ENCODE measurements at places on chromosomes 11 and 22.
A peak's percentile ranks its signal among the peaks of the same experiment; 100 is the strongest.

- no peak for DNase-seq
Measured at GRCh38 chr11:84322211-84322610, 1036.0 kb upstream of the CCDC90B start.

DNA sequence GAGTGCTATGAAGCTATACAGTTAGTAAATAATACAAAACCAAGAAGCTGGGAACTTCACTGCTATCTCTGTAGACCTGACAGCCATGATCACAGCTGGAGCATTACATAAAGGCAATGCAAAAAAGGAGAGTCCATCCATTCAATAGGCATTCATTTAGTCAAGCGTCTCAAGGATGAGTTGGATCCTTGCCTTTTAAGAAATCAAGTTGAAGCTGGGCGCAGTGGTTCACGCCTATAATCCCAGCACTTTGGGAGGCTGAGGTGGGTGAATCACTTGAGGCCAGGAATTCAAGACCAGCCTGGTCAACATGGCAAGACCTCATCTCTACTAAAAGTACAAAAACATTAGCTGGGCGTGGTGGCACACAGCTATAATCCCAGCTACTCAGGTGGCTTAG, 48.1 kb upstream of the ALKBH3 start:
- no peak for DNase-seq

DNA sequence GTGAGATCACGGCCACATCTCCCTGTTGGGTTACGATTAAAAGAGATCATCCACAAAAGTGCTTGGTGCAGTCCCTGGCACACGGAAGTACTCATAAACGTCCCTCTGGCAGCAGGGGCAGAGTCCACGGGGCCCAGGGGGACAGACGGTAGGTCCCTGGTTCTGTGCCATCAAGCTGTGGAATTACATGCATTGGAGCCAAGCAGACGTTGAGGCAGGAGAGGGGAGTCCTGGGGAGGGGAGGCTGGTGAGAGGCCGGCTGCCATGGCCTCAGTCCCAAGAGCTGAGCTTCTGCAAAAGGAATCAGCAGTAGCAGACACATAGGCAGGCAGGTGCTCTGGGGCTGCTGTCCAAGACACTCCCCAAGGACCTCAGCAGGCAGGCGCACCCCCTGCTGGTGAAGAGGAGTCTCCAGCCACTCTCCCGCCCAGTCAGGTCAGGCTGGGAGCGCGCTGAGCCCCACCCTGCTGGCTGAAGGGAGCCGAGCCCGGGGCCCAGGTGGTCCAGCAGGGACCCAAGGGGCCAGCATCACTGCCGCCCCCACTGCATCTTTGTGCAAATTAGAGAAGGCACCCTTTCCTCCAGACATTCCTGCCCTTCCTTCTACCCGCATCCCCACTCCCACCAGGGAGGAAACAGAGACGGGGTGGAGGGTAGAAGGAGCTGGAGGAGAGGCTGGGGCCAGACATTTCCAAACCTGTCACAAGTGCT, 7.6 kb upstream of the KCTD17 start:
- peak; percentile 9 for DNase-seq

DNA sequence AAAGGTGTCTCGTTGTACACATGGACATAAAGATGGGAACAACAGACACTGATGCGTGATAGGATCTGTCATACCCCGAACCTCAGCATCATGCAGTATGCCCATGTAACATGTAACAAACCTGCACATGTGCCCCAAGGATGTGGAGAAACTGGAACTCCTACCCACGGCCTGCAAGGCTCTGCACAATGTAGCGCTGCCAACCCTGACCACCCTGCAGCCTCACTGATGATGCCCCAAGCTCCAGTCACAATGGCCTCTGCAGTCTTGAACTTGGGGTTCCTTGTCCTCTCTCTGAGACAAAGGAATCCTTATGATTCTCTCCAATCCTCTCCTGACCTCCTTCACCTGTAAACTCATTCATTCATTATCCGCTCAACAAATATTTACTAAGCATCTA, 14.2 kb downstream of the LMO1 start:
- no peak for DNase-seq

DNA sequence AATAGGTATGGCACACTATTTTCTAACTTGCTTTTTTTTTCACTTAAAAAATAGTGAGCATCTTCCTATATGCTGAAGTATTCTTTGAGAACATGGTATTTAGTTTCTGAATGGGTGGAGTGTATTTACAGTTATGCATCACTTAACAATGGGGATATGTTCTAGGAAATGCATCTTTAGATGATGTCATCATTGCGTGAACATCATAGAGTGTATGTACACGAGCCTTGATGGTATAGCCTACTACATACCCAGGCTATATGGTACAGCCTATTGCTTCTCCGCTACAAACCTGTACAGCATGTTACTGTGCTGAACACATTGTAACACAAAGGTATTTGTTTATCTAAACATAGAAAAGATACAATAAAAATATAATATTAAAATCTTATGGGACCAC, 124.3 kb upstream of the ASPHD2 start:
- no peak for DNase-seq

DNA sequence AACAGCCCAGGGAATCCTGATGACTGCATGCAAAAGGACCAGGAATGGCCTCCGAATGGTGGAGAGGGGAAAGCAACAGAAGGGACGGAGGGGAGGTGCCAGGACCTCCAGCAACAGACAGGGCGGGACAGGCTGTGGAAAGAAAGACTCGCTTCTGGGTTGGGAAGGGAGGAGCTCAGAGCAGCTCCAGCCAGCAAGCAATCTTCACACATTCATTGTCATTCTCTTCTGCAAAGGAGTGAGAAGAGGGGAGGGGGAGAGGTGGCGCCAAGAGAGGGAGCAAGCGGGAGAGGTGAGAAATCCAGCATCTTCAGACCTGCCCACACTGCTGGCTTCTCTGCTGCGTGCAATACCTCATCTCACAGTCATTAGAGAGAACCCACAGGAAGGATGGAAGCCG, 509.0 kb downstream of the BUD13 start:
- no peak for DNase-seq

GRCh38 chr22:45317551-45318167, 7.9 kb downstream of the FAM118A start:
- DNase-seq, result no peak

DNA sequence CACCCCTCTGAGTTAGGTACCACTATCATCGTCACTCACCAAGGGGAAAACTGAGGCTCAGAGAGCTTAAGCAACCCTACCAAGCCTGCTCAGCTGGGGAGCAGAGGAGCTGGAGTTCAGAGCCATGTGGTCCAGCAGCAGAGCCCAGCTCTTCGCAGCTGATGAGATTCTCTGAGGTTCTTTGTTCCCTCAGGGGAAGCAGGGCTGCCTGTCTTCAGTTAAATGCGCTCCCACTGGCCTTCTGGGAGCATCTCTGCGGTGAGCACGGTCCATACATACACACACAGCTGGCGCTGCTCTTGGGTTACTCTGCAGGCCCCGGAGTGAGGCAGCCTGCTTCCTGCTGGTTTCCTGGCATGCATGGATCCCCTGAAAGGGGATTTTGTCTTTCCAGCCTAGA, 5.2 kb upstream of the PTGDR2 start:
- DNase-seq, result no peak

DNA sequence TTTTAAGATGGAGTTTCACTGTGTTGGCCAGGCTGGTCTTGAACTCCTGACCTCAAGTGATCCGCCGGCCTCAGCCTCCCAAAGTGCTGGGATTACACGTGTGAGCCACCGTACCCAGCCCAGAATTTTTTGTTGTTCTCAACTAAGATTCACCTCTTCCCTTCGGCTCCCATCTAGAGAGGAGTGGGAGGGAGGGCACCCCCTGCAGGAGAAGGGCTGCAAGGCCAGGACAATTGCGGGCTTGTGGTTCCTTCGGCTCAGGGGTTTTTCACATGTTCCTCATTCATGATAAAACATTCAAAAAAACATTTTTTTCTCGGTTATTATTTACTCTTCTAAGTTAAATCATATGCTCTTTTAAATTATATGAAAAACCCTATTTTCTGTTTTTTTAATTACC, 201.1 kb upstream of the LRRC4C start:
- DNase-seq, result no peak

DNA sequence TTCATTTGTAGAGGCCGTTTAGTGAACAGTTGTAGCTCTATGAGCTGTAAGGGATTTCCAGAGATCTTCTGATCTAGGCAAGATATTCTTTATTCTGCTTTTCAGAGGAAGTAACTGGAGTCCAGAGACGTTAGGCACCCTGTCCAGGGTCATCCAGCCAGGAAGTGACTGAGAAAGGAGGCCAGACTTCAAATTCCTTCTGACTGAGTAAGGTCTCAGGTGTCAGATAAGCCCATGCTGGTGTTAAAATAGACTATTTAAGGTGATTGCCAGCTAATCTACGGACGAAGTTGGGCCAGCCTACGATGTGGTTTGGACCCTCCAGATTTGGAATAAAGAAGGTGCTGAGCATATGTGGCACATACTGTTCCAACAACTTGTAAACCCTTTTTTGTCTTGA, 54.6 kb downstream of the GRIK4 start:
- no peak for DNase-seq

GRCh38 chr11:128790196-128790595, 76.9 kb downstream of the KCNJ1 start:
- DNase-seq, result no peak

DNA sequence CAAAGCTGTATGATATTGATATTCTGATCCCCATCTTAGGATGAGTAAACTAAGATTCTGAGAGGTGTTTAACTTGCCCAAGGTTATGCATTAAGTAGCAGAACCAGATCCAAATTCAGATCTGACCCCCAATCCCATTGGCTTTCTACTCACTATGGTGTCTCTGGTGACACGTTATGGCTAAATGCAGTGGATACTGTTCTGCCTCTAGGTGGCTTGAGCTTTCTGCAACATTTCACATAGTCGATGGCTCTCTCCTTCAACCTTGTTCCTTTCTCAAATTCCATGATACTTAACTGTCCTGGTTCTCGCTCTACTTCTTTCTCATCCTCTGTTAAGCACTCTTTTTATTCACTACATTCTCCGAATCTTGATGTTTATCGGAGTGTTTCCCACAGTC, 9.4 kb downstream of the C11orf97 start:
- DNase-seq, result no peak

GRCh38 chr22:32961497-32961896, 96.7 kb downstream of the SYN3 start:
- no peak for DNase-seq

- DNase-seq, result no peak
Measured at GRCh38 chr11:78868563-78868962, 293.9 kb upstream of the NARS2 start.

GRCh38 chr11:91538065-91538464, 686.6 kb upstream of the FAT3 start:
- DNase-seq, result no peak

- DNase-seq, result peak; percentile 36
Measured at GRCh38 chr11:17063171-17064002, 14.1 kb downstream of the RPS13 start.

- DNase-seq, result no peak
Measured at GRCh38 chr22:49773531-49773930, 54.1 kb downstream of the BRD1 start.

- no peak for DNase-seq
Measured at GRCh38 chr22:24128631-24129262, 52.5 kb upstream of the SUSD2 start.

GRCh38 chr11:69088676-69089146, 40.0 kb downstream of the TPCN2 start:
- peak; percentile 15 for DNase-seq

DNA sequence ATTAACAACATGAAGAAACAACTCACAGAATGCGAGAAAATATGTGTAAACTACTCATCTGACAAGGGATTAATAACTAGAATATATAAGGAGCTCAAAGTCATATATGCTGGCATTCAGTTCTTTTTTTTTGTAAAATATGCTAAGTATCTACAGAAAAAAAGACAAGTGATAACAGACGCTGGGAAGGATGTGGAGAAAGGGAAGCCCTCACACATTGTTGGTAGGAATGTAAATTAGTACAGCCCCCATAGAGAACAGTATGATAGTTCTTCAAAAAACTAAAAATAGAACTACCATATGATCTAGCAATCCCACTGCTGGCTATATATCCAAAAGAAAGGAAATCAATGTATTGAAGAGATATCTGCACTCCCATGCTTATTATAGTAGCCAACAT, 13.8 kb downstream of the GAB2 start:
- DNase-seq, result no peak

- no peak for DNase-seq
Measured at GRCh38 chr22:40726514-40726913, 47.2 kb downstream of the MCHR1 start.

DNA sequence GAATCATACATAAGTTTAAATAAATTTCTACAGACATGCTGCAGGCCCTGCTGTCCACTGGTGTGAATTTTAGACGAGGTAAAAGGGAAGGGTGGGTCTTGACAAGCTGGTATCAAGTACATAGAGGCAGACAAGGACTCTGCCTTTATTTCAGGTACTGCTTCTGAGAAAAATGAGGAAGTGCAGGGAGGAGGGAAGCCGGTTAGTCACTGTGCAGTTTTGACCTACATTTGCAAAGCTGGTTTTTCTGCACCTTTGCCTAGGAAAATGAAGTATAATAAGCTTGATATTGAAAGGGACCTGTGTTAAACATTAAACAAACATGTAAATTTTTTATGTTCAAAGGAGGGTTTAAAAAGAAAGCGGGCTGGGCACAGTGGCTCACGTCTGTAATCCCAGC, 24.6 kb downstream of the TMEM45B start:
- DNase-seq, result no peak

- no peak for DNase-seq
Measured at GRCh38 chr11:121270001-121270678, 22.4 kb upstream of the SC5D start.

DNA sequence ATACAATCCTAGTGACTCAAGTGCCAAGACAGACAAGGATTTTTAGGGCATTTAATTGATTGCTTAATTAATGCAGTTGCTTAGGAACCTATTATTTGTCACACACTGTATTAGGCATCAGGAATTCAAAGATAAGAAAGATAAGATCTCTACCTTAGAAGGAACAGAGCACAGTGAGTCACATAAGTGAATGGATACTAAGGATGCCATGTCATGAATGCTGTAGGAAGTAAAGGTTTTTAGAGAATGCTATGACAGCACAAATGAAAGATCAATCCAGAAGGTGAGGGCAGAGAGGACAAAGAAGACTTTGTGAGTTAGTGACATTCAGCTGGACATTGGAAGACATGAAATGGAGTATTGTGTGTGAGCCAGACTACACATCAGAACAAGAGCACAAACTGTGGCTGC, 147.9 kb upstream of the DDI1 start:
- DNase-seq, result no peak

DNA sequence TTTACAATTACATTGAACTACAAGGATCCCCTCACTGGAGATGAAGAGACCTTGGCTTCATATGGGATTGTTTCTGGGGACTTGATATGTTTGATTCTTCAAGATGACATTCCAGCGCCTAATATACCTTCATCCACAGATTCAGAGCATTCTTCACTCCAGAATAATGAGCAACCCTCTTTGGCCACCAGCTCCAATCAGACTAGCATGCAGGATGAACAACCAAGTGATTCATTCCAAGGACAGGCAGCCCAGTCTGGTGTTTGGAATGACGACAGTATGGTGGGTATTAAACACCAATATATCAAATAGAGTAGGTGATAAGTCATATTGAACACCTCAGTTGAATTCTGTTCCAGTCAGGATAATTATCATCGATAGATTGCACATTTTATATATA, 4.4 kb downstream of the FBXO7 start:
- DNase-seq, result no peak
